ENCODE measurements at places on chromosomes 11 and 22.

- H3K27me3 ChIP-seq = no peaks in the 10 kb centered on the region
- no peak for DNase-seq
- no peaks in the 10 kb centered on the region for H3K4me1 ChIP-seq
- no peaks in the 10 kb centered on the region for H3K36me3 ChIP-seq
- no peak overlapping the region for H3K27ac ChIP-seq
- no peak overlapping the region for H3K4me3 ChIP-seq
Observed at GRCh38 chr11:73288192-73288872, 16.2 kb downstream of the P2RY6 start.

DNA sequence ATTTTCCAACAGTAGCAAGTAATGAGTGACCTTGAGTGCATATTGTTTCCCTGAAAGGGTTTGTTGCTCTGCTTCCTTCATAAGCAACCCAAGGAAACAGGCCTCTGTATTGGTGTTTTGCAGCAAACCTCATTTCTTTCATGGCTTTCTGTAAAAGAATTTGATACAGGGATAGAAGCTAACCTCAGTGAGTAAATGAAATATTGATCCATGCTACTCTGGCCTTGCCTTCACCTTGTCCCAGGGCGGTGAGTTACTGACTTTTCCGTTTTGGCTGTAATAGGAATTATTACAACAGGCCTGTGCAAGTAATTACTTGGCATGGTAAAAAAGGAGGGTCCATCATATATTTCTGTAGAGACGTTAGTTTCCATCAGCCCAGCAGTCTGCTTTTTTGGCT lies 130.9 kb upstream of the MPPED2 start:
- DNase-seq = no peak
- no peak overlapping the region for H3K4me3 ChIP-seq
- H3K4me1 ChIP-seq = peaks cover 3% of the 10 kb centered on the region
- no peaks in the 10 kb centered on the region for H3K27me3 ChIP-seq
- no peak overlapping the region for H3K27ac ChIP-seq
- no peaks in the 10 kb centered on the region for H3K36me3 ChIP-seq

- no peak overlapping the region for H3K4me3 ChIP-seq
- H3K36me3 ChIP-seq = no peaks in the 10 kb centered on the region
- H3K27ac ChIP-seq = no peak overlapping the region
- no peak for DNase-seq
- no peaks in the 10 kb centered on the region for H3K27me3 ChIP-seq
- H3K4me1 ChIP-seq = no peaks in the 10 kb centered on the region
Observed at GRCh38 chr22:44464000-44464399, 34.0 kb downstream of the RTL6 start.

DNA sequence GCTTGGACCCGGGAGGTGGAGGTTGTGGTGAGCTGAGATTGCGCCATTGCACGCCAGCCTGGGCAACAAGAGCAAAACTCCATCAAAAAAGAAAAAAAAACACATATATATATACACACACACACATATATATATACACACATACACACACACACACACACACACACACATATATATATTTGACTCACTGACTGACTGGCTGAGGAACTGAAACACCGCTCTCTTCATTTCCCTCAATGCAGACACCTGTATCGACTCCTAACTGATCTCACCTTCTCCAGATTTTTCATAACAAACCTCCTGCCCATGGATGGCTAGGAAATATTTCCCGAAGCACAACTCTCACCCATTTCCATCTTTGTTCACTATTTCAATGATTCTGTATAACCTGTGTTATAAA lies 140.7 kb upstream of the ANO3 start:
- H3K4me1 ChIP-seq = no peaks in the 10 kb centered on the region
- H3K4me3 ChIP-seq = no peak overlapping the region
- no peak for DNase-seq

DNA sequence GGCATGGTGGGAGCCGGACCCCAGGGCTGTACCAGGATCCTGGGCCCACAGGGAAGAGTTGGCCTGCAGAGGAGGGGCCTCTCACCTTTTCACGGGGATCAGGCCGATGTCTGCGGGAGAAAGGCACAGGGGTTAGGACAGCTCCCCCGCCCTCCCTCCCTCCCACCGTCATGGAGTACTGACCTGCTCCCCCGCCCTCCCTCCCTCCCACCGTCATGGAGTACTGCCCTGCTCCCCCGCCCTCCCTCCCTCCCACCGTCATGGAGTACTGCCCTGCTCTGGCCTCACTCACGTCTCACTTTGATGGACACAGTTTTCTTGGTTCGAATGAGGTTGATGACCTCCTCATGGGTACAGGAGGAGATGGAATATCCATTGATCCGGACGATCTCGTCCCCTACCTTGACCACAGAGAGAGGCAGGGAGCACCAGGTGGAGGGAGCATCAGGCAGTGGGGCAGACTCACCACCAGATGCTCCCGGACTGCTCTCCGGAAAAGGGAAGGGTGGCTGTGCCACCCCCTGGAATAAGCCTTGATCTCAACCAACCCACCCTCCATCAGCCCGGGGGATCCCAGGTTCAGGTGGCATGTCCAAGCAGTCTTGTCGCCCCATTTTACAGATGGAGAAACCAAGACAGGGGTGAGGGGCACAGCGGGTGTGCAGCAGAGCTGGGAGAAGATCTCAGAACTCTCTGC lies 17.1 kb downstream of the USH1C start:
- no peaks in the 10 kb centered on the region for H3K4me1 ChIP-seq
- DNase-seq = no peak
- no peak overlapping the region for H3K27ac ChIP-seq
- no peak overlapping the region for H3K4me3 ChIP-seq

DNA sequence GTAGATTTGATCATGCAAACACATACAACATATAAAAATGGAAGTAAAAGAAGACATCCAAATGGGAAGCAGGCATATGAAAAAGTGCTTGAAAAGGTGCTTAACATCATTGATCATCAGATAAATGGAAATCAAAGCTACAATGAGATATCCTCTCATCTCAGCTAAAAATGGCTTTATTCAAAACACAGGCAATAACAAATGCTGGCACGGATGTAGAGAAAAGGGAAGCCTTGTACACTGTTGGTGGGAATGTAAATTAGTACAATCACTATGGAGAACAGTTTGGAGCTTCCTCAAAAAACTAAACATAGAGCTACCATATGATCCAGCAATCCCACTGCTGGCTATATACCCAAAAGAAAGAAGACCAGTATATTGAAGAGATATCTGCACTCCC lies 549 bp upstream of the TCN1 start:
- no peaks in the 10 kb centered on the region for H3K4me1 ChIP-seq
- H3K27ac ChIP-seq = no peak overlapping the region
- no peak overlapping the region for H3K4me3 ChIP-seq
- no peak for DNase-seq
- H3K27me3 ChIP-seq = no peaks in the 10 kb centered on the region

DNA sequence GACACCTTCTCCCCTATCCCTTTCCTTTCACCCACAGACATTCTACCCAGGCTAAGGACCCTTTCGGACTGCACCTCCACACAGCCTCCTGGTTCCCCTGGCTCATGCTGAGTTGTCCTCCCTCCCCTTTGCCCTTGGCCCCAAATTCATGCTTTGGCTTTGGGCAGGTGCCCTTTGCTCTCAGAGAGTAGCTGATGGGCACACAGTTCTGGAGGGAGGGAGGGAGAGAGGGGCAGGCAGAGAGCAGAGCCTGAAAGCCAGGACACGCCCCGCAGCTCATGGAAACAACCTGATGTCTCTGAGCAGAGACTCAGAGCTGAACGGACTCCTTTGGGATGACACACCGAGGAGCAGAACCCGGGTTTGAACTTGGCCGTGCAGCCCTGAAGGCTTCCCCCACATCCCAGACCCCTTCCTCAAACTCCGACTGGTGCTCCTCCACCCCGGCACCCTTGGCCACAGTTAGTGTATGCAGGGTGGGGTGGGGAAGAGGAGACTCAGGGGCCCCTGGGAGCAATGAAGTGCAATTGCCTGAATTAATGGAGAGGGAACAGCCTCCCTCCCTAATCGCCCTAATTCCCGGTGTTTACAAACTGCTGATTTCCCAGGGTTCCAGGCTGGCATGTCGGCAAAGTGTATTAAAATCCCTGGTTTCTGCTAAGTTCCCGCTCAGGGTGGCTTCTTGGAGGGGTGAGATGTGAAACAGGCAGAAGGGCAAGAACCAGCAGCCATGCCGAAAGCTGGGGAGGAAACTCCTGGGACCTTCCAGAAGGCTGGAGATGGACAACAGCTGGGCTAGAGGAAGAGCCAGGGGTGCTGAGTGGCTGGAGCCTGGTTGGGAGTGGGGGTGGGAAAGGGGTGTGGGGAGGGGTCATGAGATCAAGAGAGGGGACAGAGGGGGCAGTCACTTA lies 71.2 kb upstream of the SHISAL1 start:
- H3K4me1 ChIP-seq = no peaks in the 10 kb centered on the region
- H3K36me3 ChIP-seq = no peaks in the 10 kb centered on the region
- peak; percentile 31 for DNase-seq
- no peaks in the 10 kb centered on the region for H3K27me3 ChIP-seq

DNA sequence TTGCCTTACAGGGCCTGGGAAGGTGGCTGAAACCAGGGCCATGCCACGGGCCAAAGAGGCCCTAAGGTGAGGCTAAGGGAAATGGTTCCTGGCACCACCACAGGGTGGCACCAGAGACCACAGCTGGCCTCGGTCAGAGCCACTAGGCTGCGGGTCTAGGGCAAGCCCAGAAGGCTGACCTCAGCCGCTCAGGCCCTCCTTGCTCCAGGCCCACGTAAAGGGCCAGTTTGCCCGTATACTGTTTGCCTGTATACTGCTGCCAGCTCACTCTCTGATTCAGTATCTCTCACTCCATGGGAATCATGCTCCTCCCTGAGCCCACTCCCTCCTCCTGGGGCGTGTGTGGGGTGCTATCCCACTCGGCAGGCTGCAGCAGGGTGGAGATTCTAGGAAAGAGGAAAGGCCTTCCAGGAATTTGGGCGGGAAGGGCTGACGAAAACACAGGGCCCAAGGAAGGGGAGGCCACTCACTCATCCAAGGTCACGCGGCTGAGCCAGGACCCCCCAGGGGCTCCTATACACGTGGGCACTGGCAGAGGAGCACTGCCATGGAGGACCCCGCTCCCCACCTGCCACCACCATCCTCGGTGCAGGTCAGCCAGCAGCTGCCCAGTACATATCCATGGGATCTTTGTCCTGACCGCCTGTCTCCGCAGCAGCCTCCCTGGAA lies 62.4 kb downstream of the NECTIN1 start:
- H3K36me3 ChIP-seq = no peaks in the 10 kb centered on the region
- no peaks in the 10 kb centered on the region for H3K27me3 ChIP-seq
- H3K4me3 ChIP-seq = no peak overlapping the region
- H3K27ac ChIP-seq = no peak overlapping the region
- peak; percentile 92 for DNase-seq

DNA sequence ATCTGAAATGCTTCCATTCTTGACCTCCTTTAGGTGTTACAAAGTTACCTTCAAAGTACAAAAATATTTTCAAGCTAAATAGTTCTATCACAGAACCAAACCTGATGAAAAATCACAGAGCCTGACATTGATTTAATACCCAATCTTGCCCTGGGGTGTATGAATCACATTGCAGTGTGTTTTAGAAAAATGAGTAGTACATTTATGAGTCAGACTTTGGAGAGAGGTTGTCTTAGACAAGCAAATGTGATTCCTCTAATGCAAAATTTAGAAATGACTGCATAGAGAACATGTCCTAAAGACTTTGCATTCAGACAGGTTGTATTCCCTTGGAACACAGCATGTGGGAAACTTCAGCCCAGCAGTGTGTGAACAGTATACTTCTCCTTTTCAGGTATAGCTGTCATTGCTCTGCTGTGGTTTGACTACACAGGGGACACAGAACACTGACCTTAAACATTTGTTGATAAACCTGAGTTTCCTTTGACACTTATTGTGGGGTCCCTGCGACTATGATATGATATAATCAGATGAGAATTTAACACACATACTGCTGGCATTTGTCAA lies 972.1 kb downstream of the JRKL start:
- no peaks in the 10 kb centered on the region for H3K27me3 ChIP-seq
- peaks cover 10% of the 10 kb centered on the region for H3K4me1 ChIP-seq
- no peak overlapping the region for H3K4me3 ChIP-seq

DNA sequence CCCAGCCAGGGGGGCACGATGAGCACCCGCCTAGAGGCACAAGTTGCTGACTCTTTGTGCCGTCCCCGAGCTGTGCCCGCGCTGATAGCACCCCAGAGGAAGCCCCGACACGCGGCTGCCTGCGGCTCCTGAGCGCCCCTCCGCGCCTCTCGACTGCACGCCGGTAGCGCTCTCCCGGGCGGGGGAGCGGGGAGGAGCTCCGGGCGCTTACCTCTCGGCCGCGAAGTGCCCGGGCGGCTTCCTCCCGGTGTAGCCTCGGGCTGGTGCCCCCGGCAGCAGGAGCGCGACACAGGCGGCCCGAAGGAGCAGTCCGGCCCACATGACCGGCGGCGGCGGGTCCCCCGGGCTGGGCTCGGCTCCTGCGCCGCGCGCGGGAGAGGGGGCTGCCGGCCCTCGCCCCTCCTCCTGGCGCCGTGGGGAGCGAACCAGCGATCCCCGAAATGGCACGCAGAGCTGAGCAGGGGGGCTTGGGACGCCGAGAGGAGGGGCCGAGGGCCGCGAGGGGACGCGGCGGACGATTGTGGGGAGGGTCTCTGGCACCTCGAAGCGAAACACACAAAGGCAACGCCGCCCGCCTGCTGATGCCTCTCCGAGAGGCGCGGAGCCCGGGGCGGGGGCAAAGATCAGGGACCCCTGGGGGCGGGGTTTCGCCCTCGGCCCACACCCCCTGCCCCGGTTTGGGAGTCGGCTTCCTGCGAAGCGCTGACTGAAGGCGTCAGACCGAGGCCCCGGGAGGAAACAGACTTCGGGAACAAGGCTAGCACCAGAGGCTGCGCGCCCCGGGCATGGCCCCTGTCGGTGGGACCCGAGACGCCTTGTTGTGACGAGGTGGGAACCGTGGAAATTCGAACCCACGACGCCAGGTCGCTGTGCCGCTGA lies at the start of gene VWCE:
TSS of gene VWCE (minus strand) at position 600 of the 879 bp plus-strand sequence. CDS start at position 321, 279 bp downstream.
- H3K4me3 ChIP-seq = no peak within 1 kb of the TSS
- no peaks in the 10 kb centered on the region for H3K4me1 ChIP-seq
- H3K36me3 ChIP-seq = peaks cover 2% of the 10 kb centered on the region
- H3K27me3 ChIP-seq = no peaks in the 10 kb centered on the region
- no peak within 1 kb of the TSS for H3K27ac ChIP-seq

- no peaks in the 10 kb centered on the region for H3K27me3 ChIP-seq
- no peaks in the 10 kb centered on the region for H3K36me3 ChIP-seq
- DNase-seq = no peak
- H3K27ac ChIP-seq = no peak overlapping the region
- H3K4me1 ChIP-seq = no peaks in the 10 kb centered on the region
Observed at GRCh38 chr11:19199771-19200170, 2.0 kb downstream of the CSRP3 start.

GRCh38 chr11:18013790-18014507 lies 1.1 kb upstream of the SERGEF start:
- H3K27me3 ChIP-seq = no peaks in the 10 kb centered on the region
- no peaks in the 10 kb centered on the region for H3K4me1 ChIP-seq
- DNase-seq = no peak
- H3K27ac ChIP-seq = peak overlapping the region; percentile 49
